T-cell (primary cell): ENCODE measurements at places on chromosomes 2 and 18.

DNA sequence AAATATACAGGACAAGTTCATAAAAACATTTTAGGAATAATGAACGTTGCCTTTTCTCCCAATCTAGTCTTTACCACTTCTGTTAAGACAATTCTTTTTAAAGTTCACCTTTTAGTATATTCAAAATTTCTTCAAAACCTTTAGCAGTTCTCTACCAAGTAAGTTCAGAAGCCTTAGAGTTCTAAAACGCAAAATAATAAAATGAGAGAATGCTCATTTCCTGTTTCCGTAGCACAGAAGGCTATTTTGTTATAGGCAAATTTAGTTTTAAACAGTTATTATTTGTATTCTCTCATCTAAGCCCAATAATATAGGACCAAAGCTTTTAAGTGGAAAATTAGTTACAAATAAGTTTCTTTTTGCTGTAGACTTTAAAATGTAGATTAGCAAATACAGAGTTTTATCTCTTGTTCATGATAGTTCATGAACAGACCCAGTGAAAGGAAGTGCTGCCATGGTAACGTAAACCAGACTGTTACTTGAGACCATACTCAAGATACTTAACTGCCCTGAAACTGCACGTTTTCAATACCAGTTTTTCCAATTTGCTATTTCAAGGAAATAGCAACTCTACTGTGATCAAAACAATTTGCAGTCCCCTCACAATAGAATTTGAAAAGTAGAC lies 173.1 kb upstream of the STON1 start:
- no peak for DNase-seq
- H3K4me1 ChIP-seq: peaks cover 21% of the 10 kb centered on the region
- H3K27me3 ChIP-seq: no peaks in the 10 kb centered on the region
- no peaks in the 10 kb centered on the region for H3K36me3 ChIP-seq
- no peak overlapping the region for H3K4me3 ChIP-seq
- H3K27ac ChIP-seq: peak overlapping the region; percentile 87

DNA sequence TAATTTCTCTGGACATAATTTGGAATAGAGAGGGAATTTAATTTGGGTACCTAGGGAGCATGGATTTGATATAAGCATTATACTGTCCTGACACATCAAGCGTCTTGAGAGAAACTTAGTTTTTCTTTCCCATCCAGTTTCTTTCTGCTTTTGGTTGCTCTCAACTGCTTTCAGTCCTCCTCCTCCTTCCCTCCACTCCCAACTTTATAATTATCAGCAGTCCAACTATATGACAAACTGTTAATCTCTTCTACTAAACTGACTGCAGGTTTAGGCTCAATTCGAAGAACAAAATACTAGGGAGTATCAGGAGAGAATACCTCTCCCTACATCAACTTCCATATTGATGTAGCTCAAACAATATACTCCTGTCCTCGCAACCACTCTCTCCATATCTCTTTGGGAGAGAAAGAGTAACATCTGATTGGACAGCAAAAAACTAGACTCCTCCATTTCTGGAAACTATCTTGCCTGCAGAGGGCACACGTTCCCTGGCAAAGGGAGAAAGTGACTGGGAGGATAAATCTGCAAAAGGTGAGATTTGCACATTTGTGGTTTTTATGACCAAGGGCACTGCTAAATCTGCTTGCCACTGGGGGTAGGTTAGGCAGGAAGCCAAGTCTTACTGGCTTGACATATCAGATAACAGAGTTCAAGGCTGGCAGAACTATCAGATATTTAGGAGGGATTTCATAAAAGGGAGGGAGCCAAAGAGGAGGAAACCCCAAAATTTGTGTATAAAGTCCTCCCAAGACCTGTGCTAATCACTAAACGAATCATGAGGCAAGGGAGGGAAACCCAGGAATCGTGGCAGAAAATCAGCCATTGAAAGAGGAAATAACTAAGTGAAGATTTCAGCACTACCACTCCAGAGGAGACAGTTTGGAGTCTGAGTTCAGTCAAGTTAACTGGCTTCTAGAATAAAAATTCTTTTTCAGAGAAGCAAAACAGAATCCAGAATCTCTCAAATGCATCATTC lies 40.0 kb downstream of the ICA1L start:
- no peak overlapping the region for H3K27ac ChIP-seq
- H3K4me3 ChIP-seq: no peak overlapping the region
- H3K27me3 ChIP-seq: no peaks in the 10 kb centered on the region
- DNase-seq: peak; percentile 28
- peaks cover 5% of the 10 kb centered on the region for H3K4me1 ChIP-seq
- no peaks in the 10 kb centered on the region for H3K36me3 ChIP-seq

- no peaks in the 10 kb centered on the region for H3K36me3 ChIP-seq
- H3K27me3 ChIP-seq: no peaks in the 10 kb centered on the region
- no peak overlapping the region for H3K4me3 ChIP-seq
Measured at GRCh38 chr2:68946117-68946516, 6.6 kb downstream of the GKN2 start.

- no peak overlapping the region for H3K4me3 ChIP-seq
- no peaks in the 10 kb centered on the region for H3K4me1 ChIP-seq
- H3K36me3 ChIP-seq: no peaks in the 10 kb centered on the region
- no peak for DNase-seq
Measured at GRCh38 chr2:19124135-19124534, 234.3 kb downstream of the OSR1 start.

DNA sequence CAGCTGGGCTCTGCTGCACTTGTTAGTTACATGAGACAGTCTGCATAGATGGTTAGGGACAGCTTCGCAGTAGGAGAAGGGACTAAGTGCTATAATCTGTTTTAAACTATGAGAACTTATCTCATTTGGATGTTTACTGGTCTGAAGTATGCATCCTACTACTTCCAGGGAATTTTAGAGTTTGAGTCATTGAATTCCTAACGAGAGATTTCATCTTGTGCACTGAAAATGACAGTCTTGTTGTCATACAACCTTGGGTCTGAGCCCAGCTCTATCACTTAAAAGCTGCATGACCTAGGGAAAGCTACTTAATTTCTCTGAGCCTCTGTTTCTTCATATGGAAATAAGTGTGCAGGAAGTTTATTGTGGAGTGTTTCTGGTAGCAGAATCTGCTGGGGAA lies 78.4 kb downstream of the TRIM43 start:
- H3K4me1 ChIP-seq: no peaks in the 10 kb centered on the region
- DNase-seq: no peak
- no peaks in the 10 kb centered on the region for H3K36me3 ChIP-seq

- no peak overlapping the region for H3K27ac ChIP-seq
- no peaks in the 10 kb centered on the region for H3K36me3 ChIP-seq
- H3K4me3 ChIP-seq: no peak overlapping the region
- H3K27me3 ChIP-seq: no peaks in the 10 kb centered on the region
- H3K4me1 ChIP-seq: peaks cover 3% of the 10 kb centered on the region
Measured at GRCh38 chr2:179247318-179248023, 17.2 kb downstream of the SESTD1 start.

- no peak overlapping the region for H3K4me3 ChIP-seq
- no peak for DNase-seq
- H3K4me1 ChIP-seq: no peaks in the 10 kb centered on the region
- H3K36me3 ChIP-seq: no peaks in the 10 kb centered on the region
- no peak overlapping the region for H3K27ac ChIP-seq
Measured at GRCh38 chr2:22694856-22695255, 690.1 kb upstream of the KLHL29 start.

DNA sequence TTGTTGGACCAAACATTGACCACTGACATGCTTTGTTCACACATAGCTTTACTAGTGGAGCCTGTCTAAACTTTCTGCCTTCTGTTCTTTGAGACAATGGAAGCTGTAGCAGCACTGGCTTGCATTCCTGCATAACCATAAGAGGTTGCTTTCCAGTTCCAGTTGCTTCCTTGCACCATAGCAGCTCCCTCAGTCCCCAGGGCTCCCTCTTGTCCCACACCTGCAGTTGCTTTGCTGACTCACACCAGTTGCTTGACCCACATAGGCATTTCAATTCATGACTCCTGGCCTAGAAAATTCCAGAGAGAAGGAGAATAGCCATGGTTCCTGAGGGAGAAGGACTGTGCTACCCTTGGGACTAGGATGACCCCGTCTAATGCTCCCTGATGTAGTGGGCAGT lies 20.9 kb downstream of the SGPP2 start:
- H3K4me1 ChIP-seq: no peaks in the 10 kb centered on the region
- no peaks in the 10 kb centered on the region for H3K36me3 ChIP-seq
- DNase-seq: no peak
- no peak overlapping the region for H3K27ac ChIP-seq

DNA sequence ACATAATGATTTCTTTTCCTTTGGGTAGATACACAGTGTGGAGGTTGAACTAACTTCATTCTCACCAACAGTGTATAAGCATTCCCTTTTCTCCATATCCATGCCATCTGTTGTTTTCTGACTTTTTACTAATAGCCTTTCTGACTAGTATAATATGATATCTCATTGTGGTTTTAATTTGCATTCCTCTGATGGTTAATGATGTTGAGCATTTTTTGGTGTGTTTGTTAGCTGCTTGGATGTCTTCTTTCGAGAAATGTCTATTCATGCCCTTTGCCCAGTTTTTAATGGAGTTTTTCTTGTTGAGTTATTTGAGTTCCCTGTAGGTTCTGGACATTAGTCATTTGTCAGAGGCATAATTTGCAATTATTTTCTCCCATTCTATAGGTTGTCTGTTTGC lies 59.8 kb downstream of the MARCHF4 start:
- no peak overlapping the region for H3K27ac ChIP-seq
- no peaks in the 10 kb centered on the region for H3K36me3 ChIP-seq
- no peak for DNase-seq
- H3K4me1 ChIP-seq: no peaks in the 10 kb centered on the region
- H3K4me3 ChIP-seq: no peak overlapping the region

GRCh38 chr18:21254576-21254975 lies 12.5 kb downstream of the GREB1L start:
- H3K36me3 ChIP-seq: no peaks in the 10 kb centered on the region
- no peaks in the 10 kb centered on the region for H3K27me3 ChIP-seq
- no peak overlapping the region for H3K27ac ChIP-seq
- DNase-seq: no peak
- no peak overlapping the region for H3K4me3 ChIP-seq

- DNase-seq: no peak
- no peak overlapping the region for H3K27ac ChIP-seq
- no peak overlapping the region for H3K4me3 ChIP-seq
- no peaks in the 10 kb centered on the region for H3K36me3 ChIP-seq
- no peaks in the 10 kb centered on the region for H3K4me1 ChIP-seq
Measured at GRCh38 chr2:167209784-167210183, 321.5 kb downstream of the XIRP2 start.

GRCh38 chr2:31654241-31654640 lies 73.5 kb upstream of the SRD5A2 start:
- H3K4me3 ChIP-seq: no peak overlapping the region
- H3K27ac ChIP-seq: no peak overlapping the region
- no peaks in the 10 kb centered on the region for H3K36me3 ChIP-seq
- DNase-seq: no peak
- H3K4me1 ChIP-seq: no peaks in the 10 kb centered on the region
- no peaks in the 10 kb centered on the region for H3K27me3 ChIP-seq

DNA sequence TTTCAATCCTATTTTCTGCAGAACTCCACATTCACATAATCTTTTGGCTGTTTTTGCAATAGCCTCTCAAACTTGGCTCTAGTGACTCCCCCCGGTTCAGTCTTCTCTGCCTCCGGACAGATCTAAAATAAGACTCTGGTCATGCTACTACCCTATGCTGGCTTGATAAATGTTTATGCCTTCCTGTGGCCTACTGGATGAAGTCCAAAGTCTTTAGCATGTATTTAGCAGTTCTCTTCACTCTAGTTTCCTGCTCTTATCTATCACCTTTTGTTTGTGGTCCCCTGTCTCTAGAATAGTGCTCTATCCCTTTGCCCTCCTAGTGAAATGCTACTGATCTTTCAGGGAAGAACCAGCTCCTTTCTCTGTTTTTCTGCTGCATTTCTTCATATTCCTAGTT lies 14.4 kb downstream of the ADCYAP1 start:
- no peaks in the 10 kb centered on the region for H3K4me1 ChIP-seq
- no peak overlapping the region for H3K4me3 ChIP-seq
- no peak for DNase-seq
- no peaks in the 10 kb centered on the region for H3K36me3 ChIP-seq
- no peak overlapping the region for H3K27ac ChIP-seq

- no peak overlapping the region for H3K27ac ChIP-seq
- DNase-seq: no peak
- H3K27me3 ChIP-seq: no peaks in the 10 kb centered on the region
- no peak overlapping the region for H3K4me3 ChIP-seq
- peaks cover 53% of the 10 kb centered on the region for H3K4me1 ChIP-seq
- no peaks in the 10 kb centered on the region for H3K36me3 ChIP-seq
Measured at GRCh38 chr2:168239281-168239680, 8.1 kb downstream of the STK39 start.
